Bladder microvascular endothelial cell (primary cell): ENCODE measurements at places on chromosomes 3 and 15. TPM values are rescaled to one million over a fixed set of nuclear protein-coding genes. Genes with fewer than 3 reads are reported as not detected.

Gene GOLGA6D
- total RNA-seq = under 0.01 TPM in 1 of 2 replicates, not detected in the other

Gene RPP25
- 10.6 and 11.2 TPM in 2 replicates for total RNA-seq

Gene GRAMD2A
- total RNA-seq = 0.16 and 0.19 TPM in 2 replicates

Gene BCHE
- 2.3 and 24.3 TPM in 2 replicates for total RNA-seq

Gene CFAP20DC
- 0.81 and 0.82 TPM in 2 replicates for total RNA-seq

Gene FANCD2OS
- total RNA-seq = not detected in 2 replicates

Gene ZNF35
- 9.2 and 15.6 TPM in 2 replicates for total RNA-seq

Gene LRRC31
- total RNA-seq = not detected in 2 replicates

Gene TRPM1
- total RNA-seq = 0.06 and 0.81 TPM in 2 replicates

Gene AHSG
- not detected in 2 replicates for total RNA-seq

Gene PLSCR5
- total RNA-seq = not detected in 2 replicates

Gene CRYGS
- 0.49 and 2.4 TPM in 2 replicates for total RNA-seq

Gene CLSTN2
- total RNA-seq = under 0.01 and 1.5 TPM in 2 replicates

Gene DNASE1L3
- 0.82 and 3.4 TPM in 2 replicates for total RNA-seq

Gene ATP13A4
- 0.13 TPM in 1 of 2 replicates, not detected in the other for total RNA-seq

Gene PPCDC
- 12.0 and 12.3 TPM in 2 replicates for total RNA-seq

Gene BCL2A1
- total RNA-seq = 0.19 TPM in 1 of 2 replicates, not detected in the other

Gene CHRFAM7A
- total RNA-seq = 1.6 and 2.1 TPM in 2 replicates

Gene WDR93
- total RNA-seq = under 0.01 TPM in 1 of 2 replicates, not detected in the other

Gene GPR149
- not detected in 2 replicates for total RNA-seq

Gene MST1R
- 0.81 and 1.0 TPM in 2 replicates for total RNA-seq

Gene TRH
- total RNA-seq = not detected in 2 replicates

Gene PROS1
- 11.5 and 16.3 TPM in 2 replicates for total RNA-seq

Gene PLA2G4E
- not detected in 2 replicates for total RNA-seq
